SJSA1 (cell line): ENCODE measurements at places on chromosomes 7 and 10.

DNA sequence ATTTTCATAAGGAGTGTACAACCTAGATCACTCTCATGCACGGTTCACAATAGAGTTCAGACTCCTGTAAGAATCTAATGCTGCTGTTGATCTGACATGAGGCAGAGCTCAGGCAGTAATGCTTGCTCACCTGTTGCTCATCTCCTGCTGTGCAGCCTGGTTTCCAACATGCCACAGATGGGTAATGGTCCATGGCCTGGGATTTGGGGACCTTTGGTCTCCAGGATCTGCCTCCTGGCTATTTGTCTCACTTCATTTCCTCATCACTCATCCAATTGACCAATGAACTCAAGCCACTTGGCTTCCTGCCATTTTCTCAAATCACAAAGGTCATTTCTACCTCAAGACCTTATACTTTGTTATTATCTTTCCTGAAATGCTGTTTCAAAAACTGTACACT, 786.1 kb downstream of the ANKRD7 start:
- no peak for DNase-seq

GRCh38 chr10:28970231-28970630, 292.9 kb downstream of the BAMBI start:
- no peak for DNase-seq

DNA sequence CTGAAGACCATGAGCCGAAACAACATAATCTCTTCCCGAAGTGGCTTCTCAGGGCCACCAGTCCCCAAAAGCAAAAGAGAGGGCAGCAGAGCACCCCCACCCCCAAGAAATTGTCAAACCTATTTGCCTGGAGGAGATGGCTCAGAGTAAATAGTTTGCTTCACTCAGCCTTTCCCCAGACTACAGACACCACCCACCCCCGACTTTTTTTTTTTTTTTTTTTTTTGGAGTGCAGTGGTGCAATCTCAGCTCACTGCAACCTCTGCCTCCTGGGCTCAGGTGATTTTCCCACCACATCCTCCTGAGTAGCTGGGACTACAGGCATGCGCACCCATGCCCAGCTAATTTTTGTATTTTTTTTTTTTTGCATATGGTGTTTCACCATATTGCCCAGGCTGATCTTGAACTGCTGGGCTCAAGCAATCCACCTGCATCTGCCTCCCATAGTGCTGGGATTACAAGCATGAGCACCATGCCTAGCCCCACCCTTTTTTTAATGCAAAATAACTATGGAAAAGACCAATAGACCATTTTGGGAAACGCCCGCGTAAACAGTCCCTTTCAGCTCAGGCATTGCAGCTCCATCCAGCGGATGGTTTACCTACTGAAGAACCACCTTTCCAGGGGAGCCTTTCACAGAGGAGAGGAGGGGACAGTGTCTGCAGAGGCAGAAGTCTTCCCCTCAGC, 9.7 kb downstream of the ZMIZ1 start:
- no peak for DNase-seq

GRCh38 chr7:69677881-69678493, 79.7 kb downstream of the AUTS2 start:
- no peak for DNase-seq

DNA sequence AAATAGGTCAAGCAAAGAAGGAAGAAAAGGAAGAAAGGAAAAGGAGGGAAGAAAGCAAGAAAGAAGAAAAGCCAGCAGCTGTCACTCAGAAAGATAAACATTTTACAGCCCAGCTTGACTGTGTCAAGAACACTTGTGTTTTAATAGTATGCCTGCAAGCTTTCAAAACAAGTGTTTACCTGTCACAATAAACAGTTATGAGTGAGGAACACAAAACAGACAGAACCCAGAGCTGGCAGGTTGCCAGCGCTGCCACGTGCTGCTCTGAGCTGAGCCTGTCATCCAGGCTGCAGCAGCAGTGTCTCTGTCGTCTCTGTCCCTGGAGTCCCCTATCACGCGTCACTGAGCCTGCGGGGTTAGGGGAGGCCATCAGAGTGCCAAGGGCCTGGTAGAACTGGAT, 827.6 kb upstream of the AUTS2 start:
- DNase-seq = no peak

DNA sequence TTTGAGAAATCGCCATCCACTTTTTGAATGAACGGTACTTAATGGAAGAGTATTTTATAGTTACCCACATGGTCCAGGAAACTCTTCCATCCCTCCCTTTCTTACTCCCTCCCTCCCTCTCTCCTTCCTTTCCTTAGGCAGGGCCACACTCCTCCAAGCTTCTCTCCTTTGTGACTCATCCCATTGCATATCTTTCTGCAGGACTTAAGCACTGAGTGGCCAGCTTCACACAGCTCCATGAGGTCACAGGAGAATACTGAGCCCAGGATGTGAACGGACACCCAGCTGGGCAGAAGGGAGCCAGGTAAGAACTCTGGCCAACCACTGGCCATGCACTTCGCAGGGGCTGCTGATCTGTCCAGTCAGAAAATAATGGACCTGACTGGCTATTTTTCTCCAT, 189.7 kb upstream of the ADCY1 start:
- no peak for DNase-seq

- peak; percentile 88 for DNase-seq
These were observed 3.1 kb upstream of the HOXA10 start for GRCh38 chr7:27176962-27177794.

DNA sequence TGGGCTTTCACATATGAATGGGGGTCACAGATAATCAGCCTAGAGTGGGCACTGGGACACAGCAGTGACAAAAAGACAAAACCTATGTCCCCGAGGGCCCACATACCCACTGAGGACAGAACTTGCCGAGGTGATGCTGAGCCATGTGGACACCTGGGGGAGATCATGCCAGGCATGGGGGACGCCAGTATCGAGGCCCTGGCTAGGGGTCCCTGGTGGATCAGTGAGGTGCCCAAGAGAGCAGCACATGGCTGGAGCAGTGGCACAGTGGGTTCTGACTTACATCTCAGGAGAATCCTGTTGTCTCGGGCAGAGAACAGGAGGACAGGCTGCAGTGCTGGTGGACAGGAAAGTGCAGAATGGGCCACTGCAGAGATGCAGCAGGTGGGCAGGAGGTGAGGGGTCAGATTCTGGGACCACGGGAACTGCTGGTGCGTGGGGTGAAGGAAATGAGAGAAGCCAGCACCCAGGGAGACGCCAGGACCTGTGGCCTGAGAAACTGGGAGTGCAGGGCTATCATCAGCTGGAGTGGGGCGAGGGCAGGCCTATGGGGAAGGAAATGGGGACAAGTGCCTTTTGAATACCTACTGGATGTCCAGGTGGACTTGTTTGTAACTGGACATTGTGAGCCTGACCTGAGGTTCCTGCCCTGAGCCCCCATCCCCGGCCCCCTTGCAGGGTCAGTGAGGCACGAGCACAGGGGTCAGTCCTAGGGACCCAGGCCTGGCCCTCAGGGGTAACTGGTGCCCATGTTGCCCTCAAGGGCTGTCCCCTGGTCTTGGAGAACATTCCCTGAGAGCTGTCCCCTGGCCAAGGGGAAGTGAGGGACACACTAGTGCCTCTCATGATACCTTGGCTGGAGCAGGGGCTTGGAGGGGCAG, 91.2 kb upstream of the RET start:
- peak; percentile 28 for DNase-seq

- DNase-seq = no peak
These were observed 345.1 kb downstream of the RNLS start for GRCh38 chr10:88237896-88238614.

DNA sequence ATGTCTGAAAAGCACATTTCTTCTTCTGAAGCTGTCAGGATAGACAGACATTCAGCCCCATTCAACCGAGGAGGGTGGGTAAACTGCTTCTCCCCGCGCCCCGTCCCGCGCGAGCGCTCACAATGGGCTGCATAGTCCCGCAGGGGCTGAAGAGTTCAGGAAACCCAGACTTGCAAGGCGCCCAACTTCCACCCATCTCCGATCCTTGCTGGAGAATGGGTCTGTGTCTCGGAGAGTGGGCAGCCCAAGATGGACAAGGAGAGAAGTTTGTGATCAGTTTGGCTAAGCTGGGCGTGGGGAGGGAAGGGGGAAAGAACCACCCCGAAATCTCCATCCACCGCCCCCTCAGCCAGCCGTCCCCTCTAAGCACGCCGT, 686 bp downstream of the AASS start:
- peak; percentile 49 for DNase-seq

GRCh38 chr10:34966451-34966850, 123.7 kb downstream of the CUL2 start:
- DNase-seq = no peak

DNA sequence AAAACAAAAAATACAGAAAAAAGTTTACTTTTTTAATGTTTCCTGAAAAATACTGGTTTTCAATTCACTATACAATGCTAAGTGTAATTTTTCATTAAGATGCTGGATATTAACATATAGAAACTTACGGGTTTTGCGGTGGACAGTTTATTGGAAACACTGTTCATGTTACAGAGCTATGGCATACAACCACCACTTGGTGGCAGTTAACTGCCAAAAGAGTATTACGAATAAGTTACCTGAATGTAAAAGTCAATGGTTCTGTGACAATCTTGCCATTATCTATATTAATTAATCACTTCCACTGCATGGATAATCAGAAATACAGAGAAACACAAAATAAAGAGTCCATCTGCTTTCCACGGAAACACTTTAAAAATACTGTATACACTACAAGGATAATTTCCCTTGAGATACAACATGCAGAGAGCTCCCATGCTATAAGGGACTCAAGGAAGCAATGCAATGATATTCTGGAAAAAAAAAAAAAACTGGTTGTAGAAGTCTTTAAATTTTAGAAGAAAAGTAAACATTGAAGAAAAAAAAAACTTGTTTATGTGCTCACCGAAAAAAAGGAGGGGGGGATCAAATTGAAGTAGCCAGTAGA, 97.0 kb downstream of the TPK1 start:
- no peak for DNase-seq

DNA sequence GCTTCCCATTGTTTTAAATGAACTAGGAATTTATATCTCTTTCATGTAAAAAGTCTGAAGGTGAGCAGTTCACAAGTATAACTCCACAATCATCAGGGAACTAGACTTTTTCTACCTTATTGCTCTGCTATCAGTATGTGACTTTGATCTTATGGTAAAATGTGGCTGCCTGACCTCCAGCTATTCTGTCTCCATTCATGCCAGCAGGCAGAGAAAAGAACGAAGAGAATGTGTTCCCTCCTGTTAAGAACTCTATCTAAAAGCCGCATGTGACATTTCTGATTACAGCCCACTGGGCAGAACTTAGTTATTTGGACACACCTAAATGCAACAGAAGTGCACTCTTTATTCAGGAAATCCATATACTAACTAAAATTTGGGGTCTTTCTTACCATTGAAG, 102.8 kb upstream of the MBL2 start:
- no peak for DNase-seq

GRCh38 chr10:3652886-3653285, 132.1 kb downstream of the KLF6 start:
- DNase-seq = peak; percentile 28

GRCh38 chr10:122276611-122277208, 5.6 kb downstream of the BTBD16 start:
- peak; percentile 43 for DNase-seq

GRCh38 chr7:47423196-47423595, 158.7 kb downstream of the TNS3 start:
- no peak for DNase-seq

GRCh38 chr7:123637878-123638277, 17.8 kb upstream of the LMOD2 start:
- no peak for DNase-seq

- no peak for DNase-seq
These were observed 498 bp upstream of the C10orf53 start for GRCh38 chr10:49678827-49679479.

- no peak for DNase-seq
These were observed 80.7 kb downstream of the GCC1 start for GRCh38 chr7:127504715-127505114.

- no peak for DNase-seq
These were observed 3.1 kb upstream of the TAS2R38 start for GRCh38 chr7:141976524-141977245.

- no peak for DNase-seq
These were observed 1043.2 kb upstream of the C7orf33 start for GRCh38 chr7:147547252-147547897.

DNA sequence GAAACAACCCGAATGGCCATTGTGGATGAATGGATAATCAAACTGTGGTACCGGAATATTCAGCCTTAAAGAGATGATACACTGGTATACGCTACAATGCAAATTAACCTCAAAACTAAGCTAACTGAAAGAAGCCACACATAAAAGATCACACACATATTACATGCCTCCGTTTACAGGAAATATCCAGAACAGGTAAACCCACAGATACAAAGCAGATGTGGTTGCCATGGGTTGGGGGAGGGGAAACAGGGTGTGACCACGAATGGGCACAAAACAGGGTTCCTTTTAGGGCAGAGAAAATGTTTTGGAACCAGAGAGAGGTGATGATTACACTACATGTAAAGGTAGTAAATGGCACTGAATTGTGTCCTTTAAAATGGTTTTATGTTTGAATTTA, 16.6 kb downstream of the ESYT2 start:
- DNase-seq = no peak

DNA sequence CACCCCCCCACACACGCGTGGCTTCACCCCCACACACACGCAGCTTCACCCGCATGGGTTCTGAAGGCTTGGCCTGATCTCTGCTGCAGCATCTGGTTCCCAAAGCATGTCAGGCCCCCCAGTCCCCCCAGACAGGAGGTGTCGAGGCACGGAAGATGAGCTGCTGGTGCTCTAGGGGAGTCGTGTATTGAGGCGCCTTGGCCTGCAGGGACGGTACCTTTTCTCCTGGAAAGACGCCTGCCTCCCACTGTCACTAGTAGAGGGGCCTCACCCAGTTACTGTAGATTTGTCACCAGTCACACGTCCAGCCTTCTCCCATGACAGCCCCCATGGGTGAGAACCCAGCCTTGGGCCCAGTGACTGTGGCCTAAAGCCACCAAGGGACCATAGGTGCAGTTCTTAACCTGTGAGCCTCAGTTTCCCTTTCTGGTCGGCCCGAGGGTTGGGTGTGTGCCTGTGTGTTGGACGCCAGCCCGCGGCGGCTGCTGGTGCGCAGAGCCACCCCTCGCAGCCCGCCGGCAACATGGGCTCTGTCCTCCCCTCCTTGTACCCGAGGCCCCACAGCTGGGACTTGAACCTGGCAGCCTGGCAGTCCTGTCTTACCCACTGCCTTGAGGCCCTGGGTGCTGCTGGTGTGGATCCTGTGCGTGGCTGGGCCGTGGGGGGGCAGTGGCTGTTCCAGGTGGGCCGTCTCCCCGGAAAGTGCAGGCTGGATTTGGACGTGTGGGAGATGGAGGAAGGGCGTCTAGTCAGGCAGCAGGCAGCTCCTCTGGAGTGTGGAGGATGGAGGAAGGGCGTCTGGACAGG, 81.7 kb downstream of the NKX6-2 start:
- DNase-seq = no peak

DNA sequence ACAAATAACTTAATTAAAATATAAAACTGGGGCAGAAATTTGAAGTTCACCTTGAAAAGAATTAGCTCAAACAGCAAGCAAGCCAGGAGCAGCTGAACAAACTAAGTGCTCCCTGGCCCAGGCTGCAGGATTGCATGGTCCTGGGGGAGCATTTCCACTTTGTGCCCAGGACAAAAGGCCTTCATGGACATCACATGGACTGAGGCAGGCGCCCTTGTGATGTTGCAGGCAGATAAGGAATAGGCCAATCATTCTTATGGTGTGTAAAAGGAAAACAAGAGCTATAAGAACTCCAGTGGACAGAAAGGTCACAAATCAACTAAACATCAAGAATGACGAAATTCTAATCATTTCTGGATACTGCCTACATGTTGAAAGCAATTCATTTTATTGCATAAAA, 17.5 kb upstream of the TECTB start:
- no peak for DNase-seq

- DNase-seq = no peak
These were observed 50.1 kb upstream of the INPP5A start for GRCh38 chr10:132487241-132488135.
